HCT116 (cell line): ENCODE measurements at places on chromosomes 3 and 15.

- no peak for DNase-seq
Measured at GRCh38 chr15:45555934-45556608, 31.1 kb upstream of the BLOC1S6 start.

GRCh38 chr15:92383519-92384324 lies 10.0 kb upstream of the ST8SIA2 start:
- peak; percentile 26 for DNase-seq

DNA sequence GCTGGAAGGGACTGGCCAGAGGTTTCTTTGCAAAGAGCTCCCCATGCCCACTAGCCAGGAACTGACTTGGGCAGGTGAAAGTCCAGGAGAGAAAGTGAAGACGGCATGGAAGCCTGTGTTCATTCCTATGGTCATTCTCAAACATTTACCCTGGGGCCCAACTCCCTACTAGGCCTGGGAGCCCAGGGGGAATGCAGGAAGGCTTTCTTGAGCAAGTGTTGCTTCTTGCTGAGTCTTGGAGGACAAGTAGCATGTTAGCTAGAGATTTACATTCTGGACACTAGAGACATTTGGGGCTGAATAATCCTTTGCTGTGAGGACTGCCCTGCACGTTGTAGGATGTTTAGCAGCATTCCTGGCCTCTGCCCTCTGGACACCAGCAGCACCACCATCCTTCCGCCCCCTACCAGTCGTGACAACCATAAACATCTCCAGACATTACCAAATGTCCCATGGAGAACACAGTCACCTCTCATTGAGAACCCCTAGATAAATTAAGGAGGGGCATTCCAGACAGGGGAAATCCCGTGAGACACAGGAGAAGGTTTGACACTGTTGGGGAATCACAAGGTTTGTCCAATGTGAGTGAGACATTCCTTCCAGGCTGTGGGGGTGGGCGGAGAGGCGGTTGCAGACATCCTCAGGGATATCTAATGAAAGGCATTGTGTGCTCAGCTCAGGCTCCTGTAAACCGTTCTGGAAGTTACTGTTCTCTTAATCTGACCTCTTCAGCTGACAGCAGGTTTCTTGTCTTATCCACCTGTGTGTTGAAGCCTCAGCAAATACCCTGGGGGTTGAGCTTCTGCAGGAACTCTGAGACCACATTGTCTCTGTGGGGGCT lies 236.2 kb downstream of the TLE3 start:
- no peak for DNase-seq

- no peak for DNase-seq
Measured at GRCh38 chr15:66760968-66761725, 59.1 kb downstream of the SMAD6 start.

- DNase-seq = no peak
Measured at GRCh38 chr15:88323976-88324740, 67.6 kb upstream of the NTRK3 start.

- no peak for DNase-seq
Measured at GRCh38 chr15:80396096-80396495, 8.1 kb upstream of the ARNT2 start.

- DNase-seq = peak; percentile 26
Measured at GRCh38 chr3:13657660-13658435, 108.9 kb downstream of the FBLN2 start.

GRCh38 chr3:180860180-180860858 lies 52.2 kb upstream of the FXR1 start:
- no peak for DNase-seq

DNA sequence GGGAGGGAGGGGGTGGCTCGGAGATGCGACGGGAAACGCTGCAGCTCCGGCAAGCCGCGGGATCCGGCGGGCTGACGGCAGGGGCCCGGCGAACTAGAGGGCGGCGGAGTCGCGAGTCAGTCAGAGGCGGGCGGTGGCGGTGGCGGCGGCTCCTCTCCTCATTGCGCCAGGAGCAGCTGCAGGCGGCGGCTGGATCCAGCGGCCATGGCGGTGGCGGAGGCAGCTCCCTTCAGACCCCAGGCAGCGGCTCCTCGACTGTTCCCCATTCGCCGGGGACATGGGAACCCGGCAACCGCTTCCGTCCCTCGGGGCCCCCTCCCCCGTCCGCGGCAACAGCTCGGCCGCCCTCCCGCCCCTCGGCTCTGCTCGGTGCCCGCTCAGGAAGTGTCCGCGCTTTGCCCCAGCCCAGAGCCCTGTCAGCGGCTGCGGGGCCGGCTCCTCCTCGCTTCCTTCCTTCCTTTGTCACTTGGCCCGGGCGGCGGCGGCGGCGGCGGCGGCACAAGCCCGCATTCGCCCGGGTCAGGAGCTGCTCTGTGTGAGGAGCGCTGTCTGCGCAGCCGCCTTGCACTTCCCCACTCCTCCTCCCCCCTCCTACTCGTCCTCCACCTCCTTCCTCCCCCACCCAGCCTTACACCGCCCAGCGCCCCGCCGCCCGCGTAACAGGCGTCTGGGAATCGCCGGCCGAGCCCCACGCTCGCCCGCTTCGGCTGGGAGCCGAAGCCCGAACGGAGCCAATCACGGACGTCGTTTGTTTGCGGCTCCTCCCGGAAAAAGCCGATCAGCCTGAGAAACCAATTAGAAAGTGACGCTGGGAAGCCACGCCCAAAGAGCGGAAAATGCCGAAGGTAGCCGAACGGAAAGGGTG lies at the start of gene GSK3B:
TSS of gene GSK3B (minus strand) at position 537 of the 865 bp plus-strand sequence. CDS start 1,013 bp downstream, outside the sequence.
- peak; percentile 99 for DNase-seq

GRCh38 chr15:49908236-49908932 lies 210.6 kb downstream of the ATP8B4 start:
- DNase-seq = no peak

DNA sequence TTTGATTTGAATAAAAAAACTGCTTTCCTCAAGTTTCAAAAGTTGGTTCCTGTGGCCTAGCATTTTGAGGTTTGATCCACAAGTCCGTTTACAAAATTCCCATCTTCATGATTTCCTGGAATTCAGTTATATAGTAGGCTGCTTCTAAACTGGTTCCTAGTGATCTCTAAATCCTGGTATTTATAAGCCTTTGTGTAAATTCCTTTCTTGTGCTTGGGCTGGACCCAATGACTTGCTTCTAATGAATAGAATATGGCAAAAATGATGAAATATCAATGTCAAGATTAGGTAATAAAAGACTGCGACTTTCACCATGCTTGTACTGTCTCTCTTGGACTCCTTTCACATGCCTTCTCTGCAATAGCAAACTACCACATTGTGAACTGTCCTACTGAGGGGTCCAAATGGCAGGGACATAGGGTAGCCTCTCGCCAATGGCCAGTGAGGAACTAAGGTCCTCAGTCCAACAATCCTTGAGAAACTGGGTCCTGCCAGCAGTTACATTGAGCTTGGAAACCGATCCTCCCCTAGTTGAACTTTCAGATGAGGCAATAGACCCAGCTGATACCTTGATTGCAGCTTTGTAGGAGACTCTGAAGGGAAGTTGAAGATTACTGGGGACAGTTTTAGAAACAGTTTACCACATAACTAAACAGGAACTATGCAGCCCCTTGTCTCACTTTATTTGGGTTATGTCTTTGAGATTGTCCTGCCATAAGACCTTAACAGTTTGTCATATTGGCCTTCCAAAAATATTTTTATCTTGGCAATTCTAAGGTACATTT lies 303.9 kb upstream of the TBC1D5 start:
- no peak for DNase-seq

DNA sequence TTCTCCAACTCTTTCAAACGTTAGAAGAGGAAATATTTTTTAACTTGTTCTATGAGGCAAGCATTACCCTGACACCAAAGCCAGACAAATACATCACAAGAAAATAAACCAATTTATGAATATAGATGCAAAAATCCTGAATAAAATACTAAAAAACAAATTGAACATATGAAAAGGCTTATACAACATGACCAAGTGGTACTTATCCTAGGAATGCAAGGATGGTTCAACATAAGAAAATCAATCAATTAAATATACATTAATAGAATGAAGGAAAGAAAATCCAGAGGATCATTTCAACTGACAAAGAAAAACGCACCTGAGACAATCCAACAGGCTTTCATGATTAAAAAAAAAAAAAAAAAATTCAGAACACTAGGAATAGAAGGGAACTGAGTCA lies 17.1 kb downstream of the XPC start:
- DNase-seq = no peak

DNA sequence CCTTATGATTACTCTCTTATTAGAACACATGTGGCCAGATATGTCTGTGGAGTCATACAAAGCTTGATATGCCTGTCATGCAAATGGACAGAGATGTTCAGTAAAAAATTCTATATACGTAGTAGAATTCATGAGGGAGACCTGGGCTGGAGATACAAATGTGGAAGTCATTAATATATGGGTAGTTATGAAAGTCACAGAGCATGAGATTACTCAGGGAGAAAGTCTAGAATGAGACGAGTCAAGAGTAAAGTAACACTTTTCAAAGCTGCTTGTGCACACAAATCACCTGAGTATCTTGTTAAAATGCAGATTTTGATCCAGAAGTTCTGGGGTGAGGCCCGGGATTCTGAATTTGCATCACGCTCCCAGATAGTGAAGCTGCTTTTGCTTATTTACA lies 28.4 kb downstream of the OXSM start:
- DNase-seq = no peak

DNA sequence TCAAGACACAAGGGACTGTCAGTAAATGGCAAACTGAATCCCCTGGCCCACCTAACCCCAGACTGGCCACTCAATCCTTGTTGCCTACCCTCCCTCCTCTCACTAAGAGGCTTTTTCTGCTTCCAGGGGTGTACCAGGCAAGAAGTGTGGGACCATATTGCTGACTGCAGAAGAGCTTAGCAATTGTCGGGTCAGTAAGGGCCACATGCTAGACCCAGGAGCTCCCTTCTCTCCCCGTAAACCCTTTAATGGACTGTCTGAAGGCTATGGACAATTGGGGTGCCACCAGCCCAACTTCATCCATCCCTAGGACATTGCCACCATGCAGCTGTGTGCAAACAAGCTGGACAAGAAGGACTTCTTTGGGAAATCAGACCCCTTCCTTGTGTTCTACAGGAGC lies 8.8 kb downstream of the CPNE9 start:
- DNase-seq = no peak

- peak; percentile 8 for DNase-seq
Measured at GRCh38 chr3:79086514-79086913, 681.3 kb downstream of the ROBO1 start.

GRCh38 chr15:98433346-98433745 lies 215.0 kb upstream of the IGF1R start:
- DNase-seq = no peak

DNA sequence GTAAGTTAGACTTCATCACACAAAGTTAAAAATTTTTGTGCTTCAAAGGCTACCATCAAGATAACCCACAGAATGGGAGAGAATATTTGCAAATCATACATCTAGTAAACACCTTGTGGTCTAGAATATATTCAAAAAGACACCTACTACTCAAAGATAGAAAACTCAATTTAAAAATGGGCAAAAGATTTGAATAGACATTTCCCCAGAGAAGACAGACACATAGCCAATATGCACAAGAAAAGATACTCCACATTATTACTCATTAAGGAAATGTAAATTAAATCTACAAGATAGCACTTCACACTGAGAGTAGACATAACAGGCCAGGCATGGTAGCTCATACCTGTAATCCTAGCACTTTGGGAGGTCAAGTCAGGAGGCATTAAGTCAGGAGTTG lies 87.8 kb upstream of the MANF start:
- DNase-seq = no peak

DNA sequence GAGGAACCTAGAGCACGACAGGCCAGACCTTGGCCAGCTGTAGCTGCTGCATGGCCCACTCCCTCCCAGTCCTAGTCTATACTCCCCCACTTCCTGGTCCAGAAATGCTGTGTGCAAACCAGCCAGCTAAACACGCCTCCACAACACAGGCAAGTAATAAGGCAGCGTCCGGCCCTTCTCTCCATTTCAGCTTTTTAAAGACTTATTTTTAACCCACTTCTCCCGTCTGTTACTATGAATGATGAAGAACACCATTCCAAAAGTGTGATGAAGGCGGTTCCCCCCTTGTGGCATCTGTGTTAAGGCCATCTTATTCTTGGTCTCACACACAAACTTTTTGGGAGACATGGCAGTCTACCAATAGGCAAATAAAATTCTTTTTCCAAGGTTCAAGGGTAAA lies 164.1 kb upstream of the CHRNA7 start:
- no peak for DNase-seq

- DNase-seq = no peak
Measured at GRCh38 chr3:58261954-58262666, 24.5 kb downstream of the ABHD6 start.

- no peak for DNase-seq
Measured at GRCh38 chr3:146142757-146143156, 18.2 kb downstream of the PLOD2 start.

GRCh38 chr3:112407888-112408702 lies 75.1 kb downstream of the CD200 start:
- no peak for DNase-seq

DNA sequence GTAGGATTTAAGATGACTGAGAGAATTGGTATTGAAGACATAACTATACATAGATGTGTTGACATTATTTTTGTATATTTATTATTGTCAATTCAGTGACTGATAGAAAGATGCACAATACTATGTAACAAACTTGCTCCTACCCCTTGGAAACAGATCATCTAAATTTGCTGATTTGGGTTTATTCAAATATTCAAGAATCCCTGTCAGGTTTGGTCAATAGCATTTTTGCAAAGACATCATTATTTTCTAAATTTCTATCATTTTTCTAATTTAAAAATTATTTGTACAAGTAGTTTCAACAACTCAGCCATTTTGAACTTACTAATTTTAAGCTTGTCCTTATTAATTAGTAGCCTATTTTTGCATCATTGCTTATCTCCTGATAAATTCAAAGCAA lies 1463.4 kb downstream of the SI start:
- no peak for DNase-seq

GRCh38 chr3:120816728-120817127 lies 74.2 kb downstream of the GTF2E1 start:
- no peak for DNase-seq

GRCh38 chr3:128011140-128011539 lies 41.1 kb upstream of the SEC61A1 start:
- DNase-seq = peak; percentile 61

GRCh38 chr15:57609805-57610529 lies 18.3 kb downstream of the MYZAP start:
- DNase-seq = peak; percentile 36

GRCh38 chr3:150106740-150107428 lies 136.2 kb upstream of the PFN2 start:
- no peak for DNase-seq

DNA sequence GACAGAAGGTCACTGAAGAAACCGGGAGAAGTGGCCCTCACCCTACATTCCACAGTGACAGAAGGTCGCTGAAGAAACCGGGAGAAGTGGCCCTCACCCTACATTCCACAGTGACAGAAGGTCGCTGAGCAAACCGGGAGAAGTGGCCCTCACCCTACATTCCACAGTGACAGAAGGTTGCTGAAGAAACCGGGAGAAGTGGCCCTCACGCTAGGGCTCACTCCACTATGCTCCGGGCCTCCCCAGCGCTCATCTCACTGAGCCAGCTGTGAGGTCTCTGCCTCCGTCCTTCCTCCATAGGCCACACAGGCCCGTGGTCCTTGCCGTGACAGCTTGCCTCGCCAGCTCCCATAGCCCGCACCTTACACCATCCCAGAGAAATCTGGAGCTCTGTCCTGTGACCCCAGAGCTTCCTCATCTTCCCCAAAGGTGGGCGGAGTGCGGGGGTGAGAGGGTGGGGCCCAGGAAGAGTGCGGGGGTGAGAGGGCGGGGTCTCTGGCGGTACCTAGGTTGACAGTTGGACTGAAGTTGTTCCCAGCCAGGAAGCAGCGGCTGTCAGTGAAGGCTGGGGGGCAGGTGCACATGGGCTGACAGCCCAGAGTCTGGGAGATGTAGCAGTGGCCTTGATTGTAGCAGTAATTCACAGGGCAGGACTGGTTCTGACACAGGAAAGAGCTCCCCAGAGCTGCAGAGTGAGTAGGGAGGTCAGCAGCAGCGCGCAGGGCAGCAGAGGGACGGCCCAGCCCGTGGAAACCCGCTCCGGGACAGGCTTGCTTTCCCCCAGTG lies 32.0 kb downstream of the MUC20 start:
- DNase-seq = no peak
